ENCODE measurements at places on chromosomes 5 and 9.

GRCh38 chr5:8633696-8634095 lies 764.7 kb downstream of the MTRR start:
- DNase-seq, result no peak

- DNase-seq, result no peak
Observed at GRCh38 chr9:806285-807156, 35.0 kb upstream of the DMRT1 start.

GRCh38 chr9:74132986-74133385 lies 364.1 kb upstream of the RORB start:
- no peak for DNase-seq

GRCh38 chr9:72333709-72334108 lies 31.3 kb downstream of the ZFAND5 start:
- no peak for DNase-seq

DNA sequence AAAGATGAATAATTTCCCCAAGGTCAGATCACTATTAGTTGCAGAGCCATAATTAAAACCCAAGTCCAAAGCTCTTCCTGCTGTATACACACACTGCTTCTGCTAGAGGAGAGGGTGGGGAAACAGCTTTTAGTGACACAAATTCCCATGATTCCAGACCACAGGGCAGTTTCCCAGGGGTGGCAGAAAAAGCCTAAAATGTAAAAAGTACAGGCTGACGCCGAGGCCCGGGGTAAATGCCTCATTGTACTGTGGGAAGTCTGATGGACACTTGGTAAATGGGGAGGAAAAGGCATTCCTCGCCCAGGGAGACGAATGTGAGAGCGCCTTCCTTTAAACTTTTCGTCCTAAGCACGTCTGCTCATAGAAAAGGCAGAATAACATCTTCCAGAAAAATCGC lies 65.7 kb downstream of the DENND1A start:
- no peak for DNase-seq

- DNase-seq, result peak; percentile 46
Observed at GRCh38 chr9:133534346-133535291, at the start of gene ADAMTSL2. ADAMTSL2 (plus strand) TSS chr9:133534704; CDS start chr9:133536713, 2,009 bp downstream.

DNA sequence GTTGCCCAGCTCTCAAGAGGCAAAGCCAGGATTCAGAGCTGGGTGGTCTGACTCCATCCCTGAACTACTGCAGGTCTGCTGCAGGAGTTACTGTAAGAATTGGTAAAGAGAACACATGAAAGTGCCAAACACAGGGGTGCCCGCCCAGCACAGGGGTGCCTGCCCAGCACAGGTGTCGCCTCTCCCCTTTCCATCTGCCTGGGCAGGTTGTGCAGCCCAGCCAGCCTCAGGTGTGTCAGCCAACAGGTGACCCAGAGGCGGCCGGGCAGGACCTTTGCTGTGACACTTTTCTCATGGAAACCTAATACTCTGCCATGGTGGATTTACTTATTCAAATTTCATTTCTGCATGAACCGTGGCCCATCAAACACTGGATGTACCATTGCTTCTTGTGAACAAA lies 289.7 kb upstream of the IRX4 start:
- no peak for DNase-seq

- DNase-seq, result no peak
Observed at GRCh38 chr9:69476016-69476415, 151.0 kb downstream of the ENTREP1 start.

DNA sequence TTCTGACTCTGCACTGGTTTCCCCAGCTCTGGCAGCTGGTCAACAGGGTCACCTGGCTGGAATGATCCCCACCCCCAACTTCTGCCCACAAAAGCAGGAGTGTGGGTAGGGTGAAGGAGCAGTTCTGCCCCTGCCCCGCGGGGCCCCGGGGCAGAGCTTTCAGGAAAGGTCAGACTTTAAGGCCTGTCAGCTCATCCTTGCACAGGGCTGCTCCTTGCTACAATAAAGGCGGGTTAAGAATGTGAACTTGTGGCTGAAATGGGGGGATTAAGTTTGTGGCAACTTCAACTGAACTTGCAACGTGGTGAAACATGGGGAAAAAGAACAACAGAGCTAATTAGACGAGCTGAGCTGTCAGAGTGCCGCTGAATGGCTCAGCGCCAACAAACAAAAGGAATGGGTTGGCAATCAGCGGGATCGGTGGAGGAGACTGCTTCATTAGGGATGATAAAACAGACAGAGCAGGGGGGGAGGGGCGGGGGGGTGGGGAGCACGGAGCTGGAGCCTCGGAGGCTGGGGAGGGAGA lies 50.8 kb downstream of the CRB2 start:
- DNase-seq, result no peak

GRCh38 chr9:91395553-91396471 lies 27.8 kb downstream of the NFIL3 start:
- no peak for DNase-seq

DNA sequence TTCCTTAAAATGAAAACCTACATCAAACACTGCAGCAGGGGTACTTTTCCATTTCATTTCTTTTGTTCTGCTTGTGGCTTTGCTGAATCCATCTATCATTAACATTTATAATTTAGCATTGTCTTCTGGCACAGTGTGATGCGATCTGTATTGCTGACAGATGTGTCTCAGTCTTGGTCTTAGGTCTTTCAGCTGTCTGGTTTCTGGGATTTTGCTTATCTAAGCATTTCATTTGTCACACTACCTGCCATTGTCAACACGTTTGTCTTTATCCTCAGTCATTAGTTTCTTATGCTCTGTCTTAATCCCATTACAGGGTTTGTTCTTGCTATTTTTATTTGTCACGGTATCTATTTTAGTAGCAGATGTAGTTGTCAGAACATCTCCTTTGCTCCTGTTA lies 303.1 kb downstream of the IZUMO3 start:
- DNase-seq, result no peak

GRCh38 chr9:81814401-81814793 lies 113.8 kb upstream of the SPATA31D4 start:
- DNase-seq, result no peak

DNA sequence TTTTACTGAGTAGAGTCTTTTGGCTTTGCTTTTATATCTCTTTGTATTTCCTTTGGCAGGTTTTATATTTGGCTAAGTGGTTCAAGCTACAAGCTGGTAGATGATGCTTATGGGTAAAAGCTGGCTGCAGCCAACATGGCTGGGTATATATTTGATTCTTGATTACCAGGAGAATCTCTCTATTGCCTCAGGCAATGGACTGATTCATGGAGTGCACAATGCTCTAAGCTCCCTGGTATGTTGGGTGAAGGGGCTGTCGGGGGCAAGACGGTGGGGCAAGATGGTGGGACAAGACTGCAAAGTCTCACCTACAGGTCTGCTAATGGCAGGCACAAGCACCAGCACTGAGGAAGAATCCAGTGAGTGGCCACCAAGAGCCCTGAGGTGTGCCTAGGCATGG lies 366.6 kb downstream of the DMAC1 start:
- no peak for DNase-seq

DNA sequence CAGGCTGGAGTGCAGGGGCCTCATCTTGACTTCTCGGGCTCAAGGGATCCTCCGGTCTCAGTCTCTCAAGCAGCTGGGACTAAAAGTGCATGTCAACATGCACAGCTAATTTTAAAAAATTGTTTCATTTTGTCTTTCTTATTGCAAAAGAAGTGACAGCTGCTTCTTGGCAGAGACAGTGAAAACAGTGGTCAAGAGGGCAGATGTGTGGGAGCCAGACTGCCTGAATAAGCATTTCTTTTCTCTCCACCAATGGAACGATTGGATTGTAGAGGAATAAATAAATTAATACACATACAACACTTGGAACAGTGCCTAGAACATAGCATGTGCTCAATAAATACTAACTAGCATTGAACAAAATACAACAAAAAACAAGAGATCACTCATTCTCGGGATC lies 27.4 kb upstream of the KIF4B start:
- no peak for DNase-seq

GRCh38 chr5:135340568-135340967 lies 58.5 kb downstream of the MACROH2A1 start:
- DNase-seq, result no peak

DNA sequence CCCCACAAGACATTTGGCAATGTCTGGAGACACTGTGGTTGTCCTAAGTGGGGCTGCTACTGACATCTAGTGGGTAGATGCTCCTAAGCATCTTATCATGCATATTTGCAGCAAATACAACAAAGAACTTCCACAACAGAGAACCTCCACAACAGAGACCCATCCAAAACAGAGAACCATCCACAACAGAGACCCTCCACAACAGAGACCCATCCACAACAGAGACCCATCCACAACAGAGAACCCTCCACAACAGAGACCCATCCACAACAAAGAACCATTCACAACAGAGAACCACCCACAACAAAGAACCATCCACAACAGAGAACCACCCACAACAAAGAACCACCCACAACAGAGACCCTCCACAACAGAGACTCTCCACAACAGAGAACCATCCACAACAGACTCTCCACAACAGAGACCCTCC lies 32.8 kb downstream of the ARPC5L start:
- no peak for DNase-seq

GRCh38 chr5:15007646-15008045 lies 136.1 kb upstream of the ANKH start:
- DNase-seq, result no peak

DNA sequence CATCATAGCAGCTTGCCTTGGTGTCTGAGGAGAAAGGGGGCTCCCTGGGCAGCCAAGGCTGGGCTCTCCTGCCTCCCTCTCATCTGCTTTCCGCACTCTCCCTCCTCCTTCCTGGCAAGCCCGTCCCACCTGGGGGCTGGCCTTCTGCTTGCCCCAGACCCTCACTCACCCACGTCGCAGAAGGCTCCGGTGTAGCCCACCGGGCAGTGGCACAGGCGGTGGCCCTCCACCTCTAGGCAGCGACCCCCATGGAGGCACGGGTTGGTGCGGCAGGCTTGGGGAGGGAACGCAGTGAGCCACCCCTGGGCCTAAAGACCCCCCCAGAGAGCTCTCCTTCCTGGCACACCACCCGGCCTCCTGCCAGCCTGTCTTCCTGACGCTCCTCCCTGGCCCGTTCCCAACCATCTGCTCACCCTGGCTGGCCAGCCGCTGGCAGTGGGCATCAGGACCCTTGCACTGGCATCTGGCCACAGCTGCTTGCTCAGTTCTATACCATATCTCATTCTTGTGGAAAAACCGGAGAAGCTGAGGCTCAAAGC lies 4.2 kb upstream of the PFN3 start:
- DNase-seq, result no peak

- DNase-seq, result no peak
Observed at GRCh38 chr5:17438027-17438426, 60.0 kb upstream of the TAF11L2 start.

DNA sequence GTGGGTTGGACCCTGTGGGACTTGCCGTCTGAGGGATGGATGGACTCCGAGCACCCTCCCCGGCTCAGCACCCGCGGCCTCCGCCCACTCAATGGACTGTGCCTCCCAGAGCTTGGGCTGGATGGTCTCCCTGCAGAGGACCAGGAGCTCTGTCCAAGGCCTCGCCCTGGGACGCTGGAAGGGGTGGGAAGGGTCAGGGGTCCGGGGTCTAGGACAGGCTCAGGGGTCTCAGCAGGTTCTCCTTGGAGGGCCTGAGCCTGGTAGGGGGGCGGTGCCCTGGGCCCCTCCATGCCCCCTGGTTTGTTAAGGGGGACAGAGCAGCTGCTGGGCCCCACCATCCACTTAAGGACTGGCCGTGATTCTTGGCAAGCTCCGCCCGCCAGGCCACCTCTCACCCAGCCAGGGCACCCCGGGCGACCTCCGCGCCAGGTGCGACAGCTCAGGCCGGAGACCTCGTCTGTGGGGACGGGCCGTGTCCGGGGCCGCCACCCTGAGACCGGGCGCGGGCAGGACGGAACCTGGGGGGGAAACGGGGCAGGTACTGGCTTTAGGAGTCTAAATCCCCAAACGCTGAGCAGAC lies 29.2 kb downstream of the EXOC3 start:
- no peak for DNase-seq

- no peak for DNase-seq
Observed at GRCh38 chr5:136924490-136924889, 559.1 kb upstream of the TRPC7 start.

DNA sequence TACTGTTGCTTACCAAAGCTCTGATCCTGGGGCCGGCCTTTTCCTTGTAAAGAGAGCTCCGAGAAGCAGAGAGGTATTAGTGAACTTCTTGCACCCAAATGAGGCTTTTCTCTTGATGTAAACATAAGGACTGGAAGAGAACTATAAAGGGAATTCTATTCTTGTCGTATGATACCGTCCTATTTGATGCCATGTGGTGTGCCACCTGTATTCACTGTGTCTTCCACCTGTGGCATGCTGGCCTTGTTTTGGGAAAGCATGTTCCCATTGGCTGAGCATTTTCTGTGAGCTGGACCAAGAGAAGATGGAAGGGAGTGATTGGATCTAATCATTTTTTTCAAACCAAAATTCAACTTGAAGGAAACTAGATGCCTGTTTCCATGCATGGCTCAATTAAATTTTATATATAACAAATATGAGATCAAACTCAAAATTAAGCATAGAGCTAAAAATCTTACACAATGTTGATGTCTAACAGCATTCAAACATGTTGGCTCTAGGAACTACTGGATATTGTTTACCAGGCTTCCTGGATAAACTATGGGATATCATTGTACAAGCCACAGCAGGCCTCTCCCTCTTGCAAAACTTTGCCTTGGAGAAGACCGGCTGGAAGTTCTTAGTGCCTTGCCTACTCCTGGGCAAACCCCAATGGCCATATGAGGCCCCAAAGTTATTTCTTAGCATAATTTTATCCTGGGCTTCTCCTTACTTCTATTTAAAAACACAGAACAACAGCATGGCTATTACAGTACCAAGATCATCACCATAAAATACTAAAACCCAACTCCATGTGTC lies 115.3 kb downstream of the TSSK1B start:
- no peak for DNase-seq

DNA sequence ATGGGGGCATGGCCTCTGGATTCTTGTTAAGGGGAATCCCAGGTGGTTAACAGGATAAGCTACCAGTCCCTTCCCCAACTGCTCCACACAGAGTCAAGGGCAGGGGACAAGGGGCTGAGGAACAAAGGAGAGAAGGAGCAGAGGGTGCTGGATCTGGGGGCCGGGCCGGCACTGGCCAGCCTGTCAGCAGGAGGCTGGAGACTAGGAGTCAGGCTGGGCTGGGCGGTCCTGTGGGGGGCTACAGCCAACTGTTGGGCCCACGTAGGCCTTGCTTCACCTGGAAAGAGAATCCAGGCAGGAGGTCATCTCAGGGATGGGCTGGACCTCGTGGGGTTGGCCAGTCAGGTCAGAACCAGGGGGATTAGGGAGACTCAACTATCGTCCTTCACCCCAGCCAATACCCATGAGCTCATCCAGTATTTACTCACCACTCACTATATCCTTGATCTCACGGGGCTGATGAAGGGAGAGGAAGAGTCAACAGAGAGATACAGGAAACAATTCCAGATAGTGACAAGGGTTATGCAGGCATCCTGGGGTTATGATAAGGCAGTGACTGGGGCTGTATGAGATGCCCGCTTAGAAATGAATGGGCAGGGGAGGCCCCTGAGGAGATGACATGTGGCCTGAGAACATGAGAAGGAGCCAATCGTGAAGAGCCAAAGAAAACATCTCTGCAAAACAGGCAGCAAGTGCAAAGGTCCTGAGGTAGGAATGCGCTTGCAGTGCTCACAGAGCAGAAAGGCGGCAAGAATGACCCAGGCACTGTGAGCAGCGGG lies 47.9 kb upstream of the SLC25A51 start:
- no peak for DNase-seq

Measured in stimulated activated CD4-positive, alpha-beta T cell treated with anti-CD3 and anti-CD28 coated beads, Interleukin-12 subunit alpha, Interleukin-12 subunit beta, amount 100 ng/mL, for 4 hours (primary cell).